SJSA1 (cell line): ENCODE measurements at places on chromosomes 5 and 9. TPM values are rescaled to one million over a fixed set of nuclear protein-coding genes. Genes with fewer than 3 reads are reported as not detected.
A peak's percentile ranks its signal among the peaks of the same experiment; 100 is the strongest.

- H3K27ac ChIP-seq: no peak overlapping the region
- no peaks in the 10 kb centered on the region for H3K27me3 ChIP-seq
- no peaks in the 10 kb centered on the region for H3K4me1 ChIP-seq
- DNase-seq: no peak
- no peak overlapping the region for H3K4me3 ChIP-seq
Measured at GRCh38 chr9:123834889-123835562, 94.9 kb downstream of the DENND1A start.

- DNase-seq: no peak
- peaks cover 35% of the 10 kb centered on the region for H3K4me1 ChIP-seq
- no peaks in the 10 kb centered on the region for H3K36me3 ChIP-seq
- H3K27ac ChIP-seq: peak overlapping the region; percentile 57
Measured at GRCh38 chr5:115557667-115558387, 13.3 kb upstream of the FEM1C start.

DNA sequence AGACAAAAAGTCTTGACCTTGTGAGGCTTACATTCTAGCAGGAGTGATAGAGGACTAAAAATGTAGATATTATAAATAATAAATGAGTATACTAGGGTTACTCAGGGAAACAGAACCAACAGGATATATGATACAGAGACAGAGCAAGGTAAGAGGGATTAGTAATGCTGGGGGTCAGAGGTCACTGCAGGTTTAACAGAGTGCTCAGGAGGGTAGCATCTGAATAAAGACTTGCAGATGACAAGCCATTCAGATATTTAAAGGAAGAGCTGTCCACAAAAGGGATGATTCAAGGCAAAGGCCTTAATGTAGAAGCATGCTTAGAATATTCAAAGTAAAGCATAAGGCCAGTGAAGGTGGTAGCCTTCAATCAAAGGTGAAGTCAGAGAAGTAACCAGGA, 65.6 kb upstream of the SEMA6A start:
- no peak overlapping the region for H3K4me3 ChIP-seq
- H3K36me3 ChIP-seq: no peaks in the 10 kb centered on the region
- H3K27ac ChIP-seq: no peak overlapping the region
- no peaks in the 10 kb centered on the region for H3K27me3 ChIP-seq
- H3K4me1 ChIP-seq: peaks cover under 1% of the 10 kb centered on the region; the same call in 1 of the 2 replicates

GRCh38 chr9:81665322-81665871, 23.9 kb downstream of the TLE1 start:
- peaks cover 12% of the 10 kb centered on the region for H3K4me1 ChIP-seq
- peak; percentile 15 for DNase-seq

DNA sequence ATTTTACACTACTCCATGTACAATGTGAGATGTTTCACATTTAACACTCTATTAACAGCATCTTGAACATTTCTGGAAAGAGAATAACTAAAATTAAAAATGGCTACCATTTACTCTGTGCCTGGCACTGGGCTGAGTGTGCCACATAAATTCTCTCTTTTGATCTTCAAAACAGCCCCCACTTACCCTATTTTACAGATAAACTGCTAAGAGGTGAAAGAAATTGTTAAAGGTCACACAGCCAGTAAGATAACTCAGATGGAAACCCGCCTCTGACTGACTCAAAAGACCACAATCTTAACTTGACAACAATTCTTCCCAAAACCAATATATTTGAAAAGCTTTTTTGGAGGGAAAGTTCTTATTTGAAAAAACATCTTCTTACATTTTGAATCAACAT, 97.3 kb downstream of the MAPKAP1 start:
- H3K4me1 ChIP-seq: no peaks in the 10 kb centered on the region
- H3K36me3 ChIP-seq: no peaks in the 10 kb centered on the region
- no peak overlapping the region for H3K27ac ChIP-seq
- no peaks in the 10 kb centered on the region for H3K27me3 ChIP-seq

- H3K4me1 ChIP-seq: peaks cover 3% of the 10 kb centered on the region
- no peaks in the 10 kb centered on the region for H3K36me3 ChIP-seq
- no peaks in the 10 kb centered on the region for H3K27me3 ChIP-seq
- DNase-seq: no peak
Measured at GRCh38 chr5:74103131-74104023, 477.4 kb downstream of the ARHGEF28 start.

DNA sequence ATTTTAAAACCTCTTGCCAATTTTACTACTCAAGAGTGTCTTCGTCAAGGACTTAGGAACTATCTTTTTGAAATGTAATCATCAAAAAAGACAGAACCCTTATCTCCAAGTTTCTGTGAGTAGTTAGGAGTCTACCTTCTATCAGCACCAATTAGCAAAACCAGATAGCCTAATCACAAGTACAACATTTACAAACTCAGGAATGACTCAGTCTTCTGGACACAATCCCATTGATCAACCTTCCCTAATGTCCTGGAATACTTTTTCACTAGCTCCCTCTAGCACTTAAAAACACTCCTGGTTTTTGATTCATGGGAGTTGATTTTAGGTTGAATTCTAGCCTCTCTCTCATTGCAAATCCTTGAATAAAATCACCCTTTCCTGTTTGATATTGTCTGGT, 680.7 kb downstream of the PRR16 start:
- no peak overlapping the region for H3K4me3 ChIP-seq
- 0 out of 2 replicates have a peak, but pooled peaks cover 2% of the 10 kb centered on the region for H3K27me3 ChIP-seq
- no peaks in the 10 kb centered on the region for H3K4me1 ChIP-seq
- H3K27ac ChIP-seq: no peak overlapping the region

DNA sequence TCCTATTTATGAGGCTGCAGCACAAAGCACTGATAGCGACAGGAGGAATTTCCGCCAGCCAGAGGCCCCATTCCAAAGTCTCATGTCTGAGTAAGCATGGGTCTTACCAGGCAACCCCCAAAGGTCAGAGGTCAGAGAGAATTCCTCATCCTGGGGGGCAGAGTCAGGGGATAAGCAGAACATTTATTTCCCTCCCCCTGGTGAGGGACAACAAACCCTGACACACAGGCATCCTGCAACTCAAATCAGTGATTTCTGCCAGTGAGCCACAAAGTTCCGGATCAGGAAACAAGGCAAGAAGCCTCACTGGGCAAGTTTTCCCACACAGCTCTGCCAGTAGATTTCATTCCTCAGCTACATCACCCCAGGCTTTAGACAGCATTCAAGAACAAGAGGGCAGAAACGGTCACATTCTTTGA, 37.0 kb downstream of the ADAMTS12 start:
- peaks cover 44% of the 10 kb centered on the region for H3K4me1 ChIP-seq
- peak overlapping the region; percentile 43 for H3K27ac ChIP-seq
- no peaks in the 10 kb centered on the region for H3K27me3 ChIP-seq
- H3K4me3 ChIP-seq: no peak overlapping the region
- no peak for DNase-seq

GRCh38 chr5:173984218-173984617, 4.8 kb upstream of the C5orf47 start:
- no peak overlapping the region for H3K4me3 ChIP-seq
- H3K27me3 ChIP-seq: peaks cover 10% of the 10 kb centered on the region; the same call in 1 of the 2 replicates
- no peaks in the 10 kb centered on the region for H3K4me1 ChIP-seq
- no peak for DNase-seq
- no peak overlapping the region for H3K27ac ChIP-seq
- no peaks in the 10 kb centered on the region for H3K36me3 ChIP-seq

- H3K27ac ChIP-seq: no peak overlapping the region
- no peaks in the 10 kb centered on the region; the same call in 1 of the 2 replicates for H3K4me1 ChIP-seq
- H3K4me3 ChIP-seq: no peak overlapping the region
- no peaks in the 10 kb centered on the region for H3K27me3 ChIP-seq
Measured at GRCh38 chr9:122056484-122056883, 36.6 kb downstream of the TTLL11 start.

GRCh38 chr9:90112788-90113187, 508.0 kb downstream of the GADD45G start:
- no peaks in the 10 kb centered on the region for H3K36me3 ChIP-seq
- no peaks in the 10 kb centered on the region for H3K4me1 ChIP-seq
- no peaks in the 10 kb centered on the region for H3K27me3 ChIP-seq

DNA sequence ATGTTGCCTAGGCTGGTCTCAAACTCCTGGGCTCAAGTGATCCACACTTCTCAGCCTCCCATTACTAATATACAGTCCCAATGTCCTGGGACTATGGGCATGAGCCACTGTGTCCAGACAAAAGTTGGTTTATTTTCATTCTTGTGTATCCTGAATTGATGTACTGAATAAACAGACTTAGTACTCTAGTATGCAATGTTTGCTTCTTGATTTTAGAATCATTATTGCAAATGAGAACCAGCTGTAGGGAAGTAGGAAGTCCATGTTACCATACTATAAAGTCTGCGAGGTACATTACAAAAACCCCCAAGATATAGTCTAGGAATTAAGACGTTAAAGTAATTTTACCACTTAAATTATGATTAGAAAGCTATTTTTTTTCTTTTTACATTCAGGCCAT, 334.6 kb upstream of the KLF9 start:
- H3K36me3 ChIP-seq: no peaks in the 10 kb centered on the region
- no peaks in the 10 kb centered on the region for H3K27me3 ChIP-seq
- H3K27ac ChIP-seq: no peak overlapping the region
- H3K4me1 ChIP-seq: no peaks in the 10 kb centered on the region

DNA sequence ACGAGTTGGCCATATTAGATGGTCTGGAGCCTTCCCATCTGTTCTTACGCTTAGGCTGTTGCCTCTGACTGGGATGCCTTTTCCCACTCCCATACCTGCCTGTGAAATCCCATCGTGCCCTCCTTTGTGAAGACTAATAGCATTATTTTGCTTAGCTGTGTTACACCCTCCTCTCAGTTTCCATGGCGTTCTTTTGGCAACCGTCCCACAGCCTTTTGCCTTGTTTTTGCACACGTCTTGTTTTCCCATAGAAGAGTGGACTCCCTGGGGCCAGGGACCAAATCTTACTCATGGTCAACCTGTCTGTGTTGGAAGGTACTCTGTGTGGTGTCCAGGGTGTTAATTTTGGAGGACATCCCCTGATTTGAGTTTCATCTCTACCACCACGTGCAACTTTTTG, 242.1 kb downstream of the HSPA4 start:
- no peak for DNase-seq
- H3K36me3 ChIP-seq: no peaks in the 10 kb centered on the region
- H3K27ac ChIP-seq: no peak overlapping the region
- H3K27me3 ChIP-seq: peaks cover 13% of the 10 kb centered on the region; the same call in 1 of the 2 replicates
- H3K4me3 ChIP-seq: no peak overlapping the region

- no peaks in the 10 kb centered on the region for H3K36me3 ChIP-seq
- H3K27me3 ChIP-seq: no peaks in the 10 kb centered on the region
- no peak for DNase-seq
- H3K27ac ChIP-seq: no peak overlapping the region
- H3K4me3 ChIP-seq: no peak overlapping the region
Measured at GRCh38 chr5:15702102-15702501, 202.1 kb downstream of the FBXL7 start.

GRCh38 chr9:133377721-133378216, 1.6 kb downstream of the STKLD1 start:
- peaks cover 8% of the 10 kb centered on the region for H3K4me1 ChIP-seq
- no peaks in the 10 kb centered on the region for H3K27me3 ChIP-seq
- peaks cover 24% of the 10 kb centered on the region for H3K36me3 ChIP-seq
- no peak for DNase-seq
- H3K4me3 ChIP-seq: no peak overlapping the region

DNA sequence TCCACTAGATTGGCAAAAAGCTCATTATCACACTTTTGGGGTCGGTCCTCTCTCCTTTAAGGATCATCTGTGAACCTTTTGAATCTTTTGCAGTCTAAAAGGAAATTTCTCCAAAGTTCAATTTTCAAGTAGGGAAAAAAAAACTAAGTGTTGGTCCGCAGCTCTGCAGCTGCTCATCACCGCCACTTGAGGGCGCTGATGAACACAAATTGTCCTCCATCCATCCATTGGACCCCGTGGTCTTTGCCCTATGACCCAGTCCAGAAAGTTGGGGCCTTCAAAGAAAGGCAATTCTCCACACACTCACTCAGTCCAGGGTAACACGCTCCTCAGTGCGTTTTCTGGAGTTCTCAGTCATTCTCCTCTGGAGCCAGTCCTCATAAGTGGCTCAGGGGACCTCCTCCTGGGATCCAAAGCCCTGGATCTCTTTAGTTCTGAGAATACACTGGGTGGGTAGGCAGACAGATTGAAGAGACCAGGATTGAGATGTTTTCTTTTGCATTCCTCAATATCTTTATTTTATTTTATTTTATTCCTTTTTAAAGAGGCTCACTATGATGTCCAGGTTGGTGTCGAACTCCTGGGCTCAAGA, 63.6 kb upstream of the SLC28A3 start:
- no peak overlapping the region for H3K4me3 ChIP-seq
- H3K4me1 ChIP-seq: no peaks in the 10 kb centered on the region
- no peaks in the 10 kb centered on the region for H3K36me3 ChIP-seq
- H3K27ac ChIP-seq: no peak overlapping the region
- DNase-seq: no peak

DNA sequence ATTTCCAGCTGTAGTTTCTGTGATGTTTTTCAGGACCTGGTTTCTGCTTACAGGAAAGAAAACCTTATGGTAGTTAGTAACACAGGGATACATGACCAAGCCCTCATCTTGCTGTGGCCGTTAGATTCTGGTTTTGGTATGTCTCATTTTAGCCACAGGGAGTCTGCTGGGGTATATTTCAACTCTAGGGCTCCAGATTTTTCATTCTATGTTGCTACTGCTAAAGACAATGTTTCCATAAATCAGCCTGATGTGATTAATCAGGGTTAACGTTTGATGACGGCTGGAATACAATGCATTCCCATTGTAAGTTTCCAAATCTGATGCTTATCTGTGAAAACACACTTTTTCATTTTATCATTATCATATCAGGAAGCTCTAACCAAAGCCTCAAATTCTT, 48.2 kb downstream of the P4HA2 start:
- peaks cover 4% of the 10 kb centered on the region for H3K4me1 ChIP-seq
- no peaks in the 10 kb centered on the region for H3K36me3 ChIP-seq
- peaks cover 3% of the 10 kb centered on the region; the same call in 1 of the 2 replicates for H3K27me3 ChIP-seq
- H3K27ac ChIP-seq: no peak overlapping the region
- DNase-seq: no peak

DNA sequence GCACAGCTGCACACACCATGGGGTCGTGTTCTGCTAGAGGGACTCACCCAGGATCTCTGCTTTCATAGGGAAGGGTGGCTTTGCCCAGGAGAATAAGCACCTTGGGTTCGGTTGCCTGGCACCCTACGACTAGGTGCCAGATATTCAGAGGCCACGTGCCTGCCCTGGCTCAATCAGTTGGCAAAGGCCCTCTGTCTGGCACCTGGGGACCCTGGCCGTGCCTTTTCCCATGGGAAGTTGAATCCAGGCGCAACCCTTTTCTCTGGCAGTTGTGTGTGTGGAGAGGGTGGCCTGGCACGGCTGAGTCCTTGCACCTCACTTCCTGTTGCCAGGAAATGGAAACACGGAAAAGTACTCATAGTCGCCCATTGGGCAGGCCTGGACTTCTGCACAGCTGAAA, 10.2 kb upstream of the ANKH start:
- H3K4me3 ChIP-seq: no peak overlapping the region
- H3K36me3 ChIP-seq: no peaks in the 10 kb centered on the region
- H3K4me1 ChIP-seq: peaks cover 3% of the 10 kb centered on the region
- H3K27me3 ChIP-seq: no peaks in the 10 kb centered on the region
- no peak overlapping the region for H3K27ac ChIP-seq

TERT gene
- total RNA-seq: 4.0 and 5.0 TPM in 2 replicates

KDM4C gene
- total RNA-seq: 3.4 and 5.1 TPM in 2 replicates

C7 gene
- total RNA-seq: not detected in 2 replicates

AFAP1L1 gene
- total RNA-seq: 26.6 and 33.2 TPM in 2 replicates

C9orf50 gene
- total RNA-seq: not detected in 2 replicates
